ENCODE measurements at places on chromosomes 11 and 22.

- DNase-seq: peak; percentile 26
Measured at GRCh38 chr11:104011044-104011443, 25.4 kb upstream of the DDI1 start.

- no peak for DNase-seq
Measured at GRCh38 chr22:21943571-21944448, 8.8 kb downstream of the PPM1F start.

- DNase-seq: no peak
Measured at GRCh38 chr11:34957206-34957605, 40.8 kb downstream of the PDHX start.

DNA sequence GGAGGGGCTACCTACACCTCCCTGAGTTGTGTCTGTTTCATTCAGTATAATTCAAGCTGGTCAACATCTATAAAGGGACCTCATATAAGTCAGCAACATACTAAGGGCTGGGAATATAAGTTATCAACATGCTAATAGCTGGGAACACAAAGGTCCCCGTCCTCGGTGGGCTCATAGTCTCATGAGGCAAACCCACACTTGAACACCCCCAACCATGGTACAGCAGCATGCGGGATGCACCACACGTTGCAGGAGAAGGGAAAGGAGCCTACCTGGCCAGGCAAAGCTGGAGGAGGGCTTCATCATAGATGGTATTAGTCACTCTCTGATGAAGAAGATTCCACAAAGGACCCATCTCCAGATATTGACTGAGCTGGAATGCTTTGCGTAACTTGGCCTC, 561.8 kb upstream of the B3GAT1 start:
- no peak for DNase-seq

- peak; percentile 52 for DNase-seq
Measured at GRCh38 chr11:45805305-45806071, 539 bp downstream of the SLC35C1 start.

- peak; percentile 51 for DNase-seq
Measured at GRCh38 chr11:33893711-33894397, 2.0 kb upstream of the LMO2 start.

GRCh38 chr11:19200410-19201201, 1.2 kb downstream of the CSRP3 start:
- peak; percentile 90 for DNase-seq

GRCh38 chr11:46570790-46571398, 22.9 kb downstream of the AMBRA1 start:
- no peak for DNase-seq

- DNase-seq: no peak
Measured at GRCh38 chr11:67299471-67300191, 3.7 kb upstream of the SSH3 start.

GRCh38 chr11:29017941-29018340, 909.8 kb downstream of the METTL15 start:
- no peak for DNase-seq

GRCh38 chr22:39419096-39419495, 19.5 kb downstream of the TAB1 start:
- DNase-seq: no peak

DNA sequence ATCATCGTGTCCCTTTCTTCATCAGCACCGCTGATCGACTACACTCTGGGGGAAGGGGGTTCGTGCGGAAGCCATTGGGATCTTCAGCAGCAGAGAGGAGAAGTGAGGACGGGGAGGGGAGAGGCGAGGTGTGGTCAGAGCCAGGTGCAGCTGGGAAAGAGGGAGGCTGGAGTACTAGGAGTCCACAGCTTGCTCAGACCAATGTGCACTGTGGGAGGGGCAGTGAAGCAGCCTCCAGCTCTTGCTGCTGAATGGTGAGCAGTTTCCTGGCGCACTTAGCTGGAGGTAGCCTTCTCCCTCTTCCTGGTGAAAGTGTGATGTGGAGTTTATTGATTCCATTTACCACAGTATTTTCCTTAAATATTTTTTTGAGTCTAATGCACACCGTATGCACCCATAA, 99.0 kb upstream of the NECTIN1 start:
- DNase-seq: no peak

GRCh38 chr11:46073632-46074031, 47.6 kb downstream of the PHF21A start:
- no peak for DNase-seq

DNA sequence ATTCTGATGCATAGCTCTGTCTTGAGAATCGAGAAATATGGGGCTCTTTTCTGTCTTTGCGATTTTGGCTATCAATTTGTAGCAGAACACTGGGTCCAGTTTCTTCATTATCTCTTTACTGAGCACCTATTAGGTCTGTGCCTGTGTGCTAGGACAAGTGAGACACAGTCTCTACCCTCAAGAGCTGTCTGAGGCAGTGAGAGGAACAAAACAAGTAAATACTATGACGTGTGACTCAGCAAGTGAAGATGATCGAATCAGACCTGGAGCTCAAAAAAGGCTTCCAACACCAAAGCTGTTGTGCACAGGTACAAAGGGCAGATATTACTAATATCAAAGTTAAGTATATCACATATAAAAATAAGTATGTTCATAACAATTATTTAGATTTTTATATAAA, 52.4 kb downstream of the LGR4 start:
- no peak for DNase-seq

DNA sequence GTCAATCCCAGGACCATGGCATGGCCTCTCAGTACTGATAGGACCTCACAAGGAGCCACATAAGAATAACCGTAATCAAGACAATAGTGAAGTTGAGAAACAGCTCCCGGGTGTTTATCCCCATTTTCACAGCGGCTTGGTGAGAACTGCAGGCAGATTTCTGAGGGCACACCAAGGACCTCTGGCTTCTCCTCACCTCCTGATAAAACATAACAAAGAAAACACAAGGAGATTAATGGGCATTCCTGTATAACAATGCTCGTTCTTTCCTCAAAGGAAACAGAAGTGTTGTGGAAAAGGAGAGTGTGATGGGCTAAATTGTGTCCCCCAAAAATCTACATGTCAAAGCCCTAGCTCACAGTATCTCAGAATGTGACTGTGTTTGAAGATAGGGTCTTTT, 4.0 kb downstream of the SLN start:
- DNase-seq: no peak

- no peak for DNase-seq
Measured at GRCh38 chr11:134797411-134798089, 385.5 kb upstream of the B3GAT1 start.

GRCh38 chr11:1005928-1006327, 30.6 kb downstream of the MUC6 start:
- DNase-seq: peak; percentile 27

DNA sequence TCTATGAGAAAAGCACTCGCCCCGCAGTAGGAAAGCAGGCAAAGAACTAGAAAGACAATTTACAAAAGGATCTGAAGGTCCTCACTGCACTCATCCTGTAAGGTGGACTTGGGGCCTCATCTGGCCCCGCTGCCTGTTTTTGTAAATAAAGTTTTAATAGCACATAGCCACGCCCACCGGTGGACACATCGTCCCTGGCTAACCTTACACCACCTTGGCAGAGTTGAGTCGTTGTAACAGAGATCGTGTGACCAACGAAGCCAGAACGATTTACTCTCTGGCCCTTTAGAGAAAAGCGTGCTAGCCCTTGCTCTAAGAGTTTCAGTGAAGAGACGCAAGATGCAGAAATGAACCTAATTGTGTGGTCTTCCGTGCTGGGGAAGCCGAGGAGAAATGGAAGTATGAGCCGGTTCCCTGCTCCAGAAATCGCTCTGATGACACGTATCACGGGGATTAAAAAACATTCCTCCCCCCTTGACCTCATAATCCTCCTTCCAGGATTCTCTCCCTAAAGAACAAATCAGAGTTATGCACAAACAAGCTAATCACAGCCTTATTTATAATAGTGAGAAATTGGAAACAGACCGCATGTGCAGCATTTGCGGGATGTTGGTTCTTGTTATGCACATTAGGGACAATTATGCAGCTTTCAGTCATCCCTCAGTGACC, 80.1 kb downstream of the CDKN1C start:
- no peak for DNase-seq

DNA sequence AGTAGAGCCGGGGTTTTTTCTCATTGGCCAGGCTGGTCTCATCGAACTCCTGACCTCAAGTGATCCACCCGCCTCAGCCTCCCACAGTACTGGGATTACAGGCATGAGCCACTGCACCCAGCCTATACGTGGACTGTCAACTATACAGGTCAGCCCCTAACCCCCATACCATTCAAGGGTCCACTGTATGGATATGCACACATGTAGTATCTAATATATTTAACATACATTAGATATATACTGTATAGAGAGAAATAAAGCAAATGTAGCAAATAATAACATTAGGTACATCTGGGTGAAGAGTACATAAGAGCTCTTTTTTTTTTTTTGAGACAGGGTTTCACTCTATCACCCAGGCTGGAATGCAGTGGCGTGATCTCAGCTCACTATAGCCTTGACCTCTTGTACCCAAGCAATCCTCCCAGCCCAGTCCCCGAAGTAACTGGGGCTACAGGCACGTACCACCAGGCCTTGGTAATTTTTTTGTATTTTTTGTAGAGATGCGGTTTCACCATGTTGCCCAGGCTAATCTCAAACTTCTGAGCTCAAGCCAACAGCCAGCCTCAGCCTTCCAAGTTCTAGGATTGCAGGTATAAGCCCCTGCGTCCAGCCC, 1.5 kb upstream of the ATP5MGL start:
- DNase-seq: no peak

- DNase-seq: no peak
Measured at GRCh38 chr11:120919566-120919965, 104.3 kb upstream of the TBCEL start.

DNA sequence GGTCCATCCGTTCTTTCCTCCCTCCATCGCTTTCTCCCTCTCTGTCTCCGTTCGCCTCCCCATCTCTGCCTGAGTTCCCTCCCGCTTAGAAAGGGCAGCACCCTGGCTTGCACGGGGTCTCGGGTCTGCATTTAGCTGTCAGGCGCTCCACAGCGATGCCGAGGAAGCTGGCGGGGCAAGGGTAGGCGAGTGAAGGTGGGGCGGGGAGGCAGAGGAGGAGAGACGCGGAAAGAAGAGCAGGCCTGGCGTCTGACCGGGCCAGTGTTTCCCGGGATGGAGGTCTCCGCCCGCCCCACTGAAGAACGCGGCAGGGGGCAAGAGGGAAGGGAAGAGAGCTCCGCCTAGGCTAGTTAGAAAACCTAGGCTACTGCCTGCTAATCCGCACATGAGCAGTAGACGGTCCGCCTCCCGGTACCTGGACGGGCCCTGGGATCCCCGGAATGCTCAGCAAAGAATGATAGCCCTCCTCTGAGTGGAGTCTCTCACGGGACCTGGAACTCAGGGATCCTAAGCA, 3922.5 kb upstream of the OR11H1 start:
- no peak for DNase-seq

DNA sequence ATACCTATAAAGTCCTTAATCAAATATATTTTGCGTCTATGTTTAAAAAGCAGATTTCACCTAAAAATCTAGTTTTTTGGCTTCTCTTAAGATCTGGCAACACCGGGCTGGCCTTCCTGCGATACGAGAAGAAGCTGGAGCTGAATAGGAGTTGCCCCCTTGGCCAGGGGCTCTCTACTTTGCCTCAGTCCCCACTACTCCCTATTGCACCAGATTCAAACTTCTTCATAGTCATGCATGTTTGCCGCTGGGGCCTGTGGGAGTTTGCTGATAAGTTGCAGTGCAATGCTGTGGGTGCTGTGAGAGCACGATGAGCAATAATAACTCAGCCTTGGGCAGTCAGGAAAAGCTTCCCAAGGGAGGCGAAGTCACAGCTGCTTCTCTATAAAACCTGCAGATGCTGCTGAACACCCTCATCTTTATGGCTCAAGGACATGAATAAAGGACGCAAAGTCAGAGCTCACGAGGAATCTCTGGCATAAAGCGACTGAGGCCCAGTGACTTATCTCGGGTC, 15.2 kb upstream of the EIF3D start:
- DNase-seq: peak; percentile 47

- DNase-seq: no peak
Measured at GRCh38 chr22:50625131-50625567, 2.8 kb downstream of the ARSA start.

GRCh38 chr11:115926138-115926537, 421.9 kb upstream of the CADM1 start:
- no peak for DNase-seq

GRCh38 chr22:24728790-24729637, 45.5 kb downstream of the PIWIL3 start:
- DNase-seq: peak; percentile 66

- peak; percentile 87 for DNase-seq
Measured at GRCh38 chr11:62108017-62108750, 15.6 kb upstream of the INCENP start.

- peak; percentile 63 for DNase-seq
Measured at GRCh38 chr11:27242591-27242990, 120.4 kb downstream of the CCDC34 start.

- DNase-seq: no peak
Measured at GRCh38 chr11:117457031-117457785, 129.6 kb downstream of the CEP164 start.

- DNase-seq: peak; percentile 11
Measured at GRCh38 chr11:117251506-117251905, 19.0 kb downstream of the RNF214 start.

DNA sequence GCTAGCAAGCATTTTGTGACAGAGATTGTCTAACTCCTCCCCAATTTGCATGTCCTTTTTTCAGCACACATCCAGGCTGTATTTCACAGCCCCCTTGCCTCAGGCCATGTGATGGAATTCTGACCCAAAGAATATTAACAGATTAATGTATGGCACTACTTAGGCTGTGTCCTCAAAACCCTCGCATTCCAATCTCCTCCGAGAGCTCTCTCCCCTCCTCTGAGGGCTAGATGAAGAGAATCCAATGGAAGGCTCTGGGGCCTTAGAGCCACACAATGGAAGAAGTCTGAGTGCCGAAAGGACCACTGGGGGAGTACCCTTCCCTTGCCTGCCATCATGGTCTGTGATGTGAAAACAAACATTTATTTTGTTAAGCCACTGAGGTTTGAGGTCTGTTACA, 13.7 kb upstream of the NNMT start:
- DNase-seq: no peak

GRCh38 chr11:76889411-76889975, 28.8 kb downstream of the ACER3 start:
- no peak for DNase-seq

- no peak for DNase-seq
Measured at GRCh38 chr22:36770513-36771231, 5.2 kb downstream of the IFT27 start.
